ENCODE measurements at places on chromosomes 6 and 20. TPM values are rescaled to one million over a fixed set of nuclear protein-coding genes. Genes with fewer than 3 reads are reported as not detected.

SDCBP2 gene
- 4.0 TPM for total RNA-seq

BYSL gene
- total RNA-seq = 14.8 TPM

DNA sequence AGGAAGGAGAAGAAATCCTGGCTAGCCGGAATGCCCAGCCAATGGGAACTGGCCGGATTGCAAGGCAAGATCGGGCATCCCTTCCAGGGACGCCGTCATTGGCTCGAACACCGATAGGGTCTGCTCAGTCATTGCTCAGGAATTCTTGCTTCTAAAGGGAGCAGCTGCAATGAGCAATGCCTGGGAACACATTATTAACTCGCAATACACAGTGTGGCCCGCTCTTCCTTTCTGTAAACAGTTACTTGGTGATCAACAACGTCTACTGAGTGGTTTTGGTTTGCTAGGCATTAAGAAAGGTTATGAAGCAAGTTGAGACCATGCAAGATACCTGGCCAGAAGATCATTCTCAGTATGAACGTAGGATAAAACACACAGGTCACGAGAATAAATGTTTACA, 165.4 kb upstream of the CITED2 start:
- DNase-seq = peak; percentile 96

- no peak for DNase-seq
These were observed 21.9 kb upstream of the CD2AP start for GRCh38 chr6:47455533-47456209.

DNA sequence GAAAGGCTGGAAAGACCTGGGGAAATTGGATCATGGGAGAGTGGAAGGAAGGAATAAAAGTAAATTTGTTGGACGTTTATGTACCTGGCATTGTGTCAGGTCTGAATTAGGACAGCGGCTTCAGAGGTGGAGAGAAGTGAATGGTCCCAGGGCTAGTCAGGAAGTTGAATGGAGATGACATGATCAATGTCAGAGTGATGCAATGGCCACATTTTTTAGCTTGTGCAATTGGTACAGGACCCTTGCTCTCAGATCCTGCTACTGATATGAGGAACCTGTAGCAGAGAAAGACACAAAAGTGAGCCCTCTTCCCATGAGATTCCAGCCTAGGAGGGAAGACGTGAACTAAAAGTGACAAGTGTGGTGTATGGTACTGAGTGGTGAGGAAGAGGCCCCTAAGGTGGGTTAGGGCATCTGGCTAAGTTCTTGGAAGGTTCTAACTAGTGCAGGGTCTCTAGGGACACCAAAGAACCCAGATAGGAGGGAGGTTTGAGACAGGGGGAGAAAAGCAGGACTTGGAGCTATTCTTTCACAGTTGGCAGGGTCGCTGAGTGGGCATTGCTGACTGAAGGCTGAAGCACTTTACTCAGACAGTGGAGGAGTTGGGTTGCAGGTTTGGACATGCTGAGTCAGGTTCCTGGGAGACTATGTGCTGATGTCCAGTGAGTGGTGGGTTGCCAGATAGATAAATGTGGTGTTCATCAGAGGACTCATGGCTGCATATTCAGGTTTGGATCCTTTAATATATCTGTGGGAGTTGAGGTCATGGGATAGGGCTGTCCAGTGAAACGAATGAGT, 266.1 kb upstream of the RNF24 start:
- DNase-seq = no peak

GRCh38 chr6:70819646-70820045, 137.2 kb downstream of the B3GAT2 start:
- no peak for DNase-seq

DNA sequence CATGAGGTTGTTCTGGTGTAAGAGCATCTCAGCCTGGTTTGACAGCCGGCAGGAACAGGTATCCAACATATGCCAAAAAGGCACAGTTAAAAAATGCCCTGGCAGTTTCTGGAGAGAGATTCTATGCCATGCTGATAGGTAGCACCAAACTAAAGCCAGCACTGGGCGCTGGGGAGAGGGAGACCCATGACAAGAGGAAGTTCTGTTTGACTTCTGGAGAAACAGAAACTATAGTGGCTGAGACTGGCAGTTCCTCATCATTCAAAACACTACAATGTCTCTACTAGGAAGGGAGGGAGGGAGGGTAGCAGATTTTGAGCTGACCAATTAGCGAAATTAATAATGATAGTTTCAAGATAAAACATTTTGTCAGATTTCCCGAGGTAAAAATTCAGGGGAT, 174.1 kb downstream of the ADAT2 start:
- no peak for DNase-seq

- no peak for DNase-seq
These were observed 104.4 kb downstream of the C6orf118 start for GRCh38 chr6:165204807-165205545.
